Cerebellar cortex (tissue), 1 donor: ENCODE measurements at places on chromosomes 1 and 21.

DNA sequence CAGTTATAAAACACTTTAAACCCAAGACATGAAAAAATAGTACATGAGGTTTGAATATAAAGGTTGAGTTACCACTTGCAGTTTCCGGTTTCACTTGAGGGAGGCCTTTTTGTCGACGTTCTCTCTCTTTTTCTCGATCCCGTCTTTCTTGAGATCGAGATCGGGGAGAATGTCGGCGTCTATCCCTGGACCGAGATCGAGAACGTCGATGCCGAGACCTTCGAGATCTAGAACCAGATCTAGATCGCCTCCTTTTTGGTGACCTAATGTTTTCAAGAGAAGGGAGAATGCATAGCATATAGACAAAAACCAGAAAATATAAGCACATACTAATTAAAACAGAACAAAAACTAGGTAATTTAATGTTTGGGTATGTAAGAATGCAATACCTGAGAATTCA lies 33.7 kb downstream of the SOD1 start:
- DNase-seq = no peak

- no peak for DNase-seq
Measured at GRCh38 chr1:7478809-7479499, 292.1 kb upstream of the VAMP3 start.

- no peak for DNase-seq
Measured at GRCh38 chr1:107327446-107327845, 186.6 kb downstream of the NTNG1 start.

GRCh38 chr1:64282351-64282750 lies 78.9 kb downstream of the UBE2U start:
- no peak for DNase-seq

DNA sequence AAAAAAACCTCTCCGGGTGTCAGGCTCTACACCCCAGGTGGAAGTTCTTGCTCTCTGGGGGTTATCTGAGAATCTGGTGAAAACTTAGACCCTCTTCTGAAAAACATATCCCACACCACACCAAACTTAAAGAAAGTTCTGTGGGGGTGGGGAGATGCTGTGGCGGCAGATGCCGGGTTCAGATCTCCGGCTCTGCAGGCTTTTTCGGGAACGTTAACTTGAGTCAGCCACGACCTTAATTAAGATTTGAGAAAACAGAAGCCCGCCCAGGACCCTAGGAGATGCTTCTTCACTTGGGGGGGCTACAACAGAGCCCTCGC lies 2.3 kb downstream of the RCC2 start:
- peak; percentile 35 for DNase-seq

GRCh38 chr1:244137725-244138124 lies 86.6 kb downstream of the ZBTB18 start:
- no peak for DNase-seq

GRCh38 chr1:223770621-223771315 lies 58.4 kb downstream of the CAPN2 start:
- no peak for DNase-seq

GRCh38 chr21:29075706-29076466 lies 2.4 kb upstream of the CCT8 start:
- DNase-seq = no peak

GRCh38 chr1:160951443-160952128 lies 3.0 kb downstream of the ITLN2 start:
- peak; percentile 48 for DNase-seq

- peak; percentile 40 for DNase-seq
Measured at GRCh38 chr1:163174524-163175437, 27.9 kb downstream of the RGS5 start.

DNA sequence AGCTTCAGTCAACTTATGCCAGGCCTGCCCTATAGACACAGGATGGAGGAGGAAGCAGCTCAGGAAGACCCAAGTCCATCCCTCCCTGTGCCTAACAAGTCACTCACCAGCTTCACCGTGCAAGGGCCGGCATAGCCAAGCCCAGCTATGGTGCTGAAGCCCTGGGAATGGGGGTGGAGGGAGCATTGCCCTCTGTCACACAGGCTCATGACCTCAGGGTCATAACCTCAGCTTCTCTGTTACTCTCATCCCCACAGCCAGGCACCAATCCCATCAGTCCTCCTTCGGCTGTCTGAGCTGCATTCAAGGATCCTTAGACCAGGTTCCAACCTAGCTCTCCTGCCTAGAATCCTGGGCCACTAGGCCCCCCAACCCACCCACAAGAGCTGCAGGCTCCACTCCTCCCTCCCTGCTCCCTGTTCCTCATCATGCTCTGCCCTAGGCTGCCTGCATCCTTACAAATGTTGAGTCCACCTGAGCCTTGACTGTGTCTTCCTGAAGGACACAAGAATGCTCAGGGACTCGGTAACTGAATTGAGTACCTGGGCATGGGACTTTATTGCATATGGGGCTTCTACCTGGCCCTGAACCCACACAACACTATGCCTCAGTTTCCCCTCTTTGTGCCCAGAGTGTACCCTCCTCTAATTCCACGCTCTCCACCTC lies 1.7 kb downstream of the CD244 start:
- DNase-seq = no peak

DNA sequence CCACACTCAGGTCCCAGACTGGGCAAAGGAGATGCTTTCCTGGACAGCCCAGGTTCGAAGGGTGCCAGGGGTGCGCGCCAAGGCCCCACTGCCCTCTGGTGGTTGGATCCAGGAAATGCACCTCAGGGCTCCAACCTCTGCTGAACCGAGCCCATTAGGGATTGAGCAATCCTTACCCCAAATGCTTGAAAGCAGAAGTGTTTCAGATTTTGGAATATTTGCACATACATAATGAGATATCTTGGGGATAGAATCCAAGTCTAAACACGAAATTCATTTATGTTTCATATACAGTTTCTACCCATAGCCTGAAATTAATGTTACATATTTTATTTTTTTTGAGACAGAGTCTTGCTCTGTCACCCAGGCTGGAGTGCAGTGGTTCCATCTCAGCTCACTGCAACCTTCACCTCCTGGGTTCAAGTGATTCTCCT lies 57.4 kb downstream of the SLC9A1 start:
- peak; percentile 81 for DNase-seq

- no peak for DNase-seq
Measured at GRCh38 chr1:22531251-22531650, 32.0 kb upstream of the EPHA8 start.

DNA sequence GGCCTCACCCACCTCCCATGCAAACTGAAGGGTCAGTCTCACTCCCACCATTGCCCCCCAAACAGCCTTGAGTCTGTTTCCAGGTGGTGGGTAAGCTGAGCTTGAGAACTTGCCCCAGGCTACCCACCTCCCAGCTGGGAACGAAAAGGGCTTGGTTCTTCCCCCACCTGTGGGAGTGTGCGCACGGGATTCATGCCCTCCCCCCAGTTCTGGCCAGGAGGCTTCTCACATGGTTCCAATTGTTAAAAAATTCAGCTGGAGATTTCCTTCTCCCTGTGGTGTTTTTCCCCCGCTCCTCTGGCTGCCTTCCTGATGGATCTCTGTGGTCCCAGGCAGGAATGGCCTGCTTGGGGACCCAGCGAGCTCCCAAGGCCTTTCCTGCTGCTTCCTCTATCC lies 81.8 kb upstream of the C21orf91 start:
- no peak for DNase-seq

GRCh38 chr1:243705585-243705984 lies 144.5 kb downstream of the AKT3 start:
- DNase-seq = no peak

DNA sequence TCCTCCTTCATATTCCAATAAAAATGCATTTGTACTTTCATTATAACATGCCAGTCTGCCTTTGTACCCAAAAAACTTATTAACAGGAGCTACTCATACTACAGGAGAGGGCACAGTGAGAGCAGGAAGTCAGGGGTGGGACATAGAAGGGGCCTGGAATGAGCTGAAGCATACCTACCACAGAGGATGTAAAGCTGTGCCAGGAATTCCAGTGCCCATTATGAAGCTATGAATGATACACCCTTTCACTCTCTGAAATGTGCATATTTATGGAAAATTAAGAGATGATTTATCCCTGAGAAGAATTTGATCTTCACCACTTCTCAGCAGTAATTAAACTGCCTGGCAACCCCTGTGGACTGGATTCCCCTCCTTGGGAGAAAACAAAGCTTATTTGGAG lies 65.8 kb downstream of the ATP5PO start:
- no peak for DNase-seq

- no peak for DNase-seq
Measured at GRCh38 chr1:232891071-232891470, 59.3 kb upstream of the NTPCR start.

GRCh38 chr1:22039594-22040285 lies 12.8 kb upstream of the CDC42 start:
- DNase-seq = no peak

DNA sequence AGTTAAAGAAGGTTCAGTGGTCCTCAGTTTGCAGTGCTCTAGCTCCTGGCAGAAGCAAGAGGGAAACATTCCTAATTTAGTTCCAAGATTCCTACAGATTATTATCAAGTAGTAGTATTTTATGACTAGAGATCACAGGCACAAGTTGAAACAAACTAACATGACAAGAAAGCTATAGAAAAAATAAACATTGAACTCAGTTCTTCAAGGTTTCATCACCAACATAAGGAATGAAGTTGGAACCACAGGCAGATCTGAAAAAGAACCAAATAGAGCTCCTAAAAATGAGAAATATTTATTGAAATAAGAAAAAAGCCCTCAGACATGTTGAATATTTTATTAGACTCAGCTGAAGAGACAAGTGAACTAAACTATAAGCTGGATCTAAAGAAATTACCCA lies 40.6 kb downstream of the PDC start:
- DNase-seq = no peak

- DNase-seq = peak; percentile 82
Measured at GRCh38 chr1:110630839-110631663, 24.9 kb upstream of the KCNA2 start.

GRCh38 chr1:93955765-93956164 lies 46.5 kb upstream of the GCLM start:
- no peak for DNase-seq

DNA sequence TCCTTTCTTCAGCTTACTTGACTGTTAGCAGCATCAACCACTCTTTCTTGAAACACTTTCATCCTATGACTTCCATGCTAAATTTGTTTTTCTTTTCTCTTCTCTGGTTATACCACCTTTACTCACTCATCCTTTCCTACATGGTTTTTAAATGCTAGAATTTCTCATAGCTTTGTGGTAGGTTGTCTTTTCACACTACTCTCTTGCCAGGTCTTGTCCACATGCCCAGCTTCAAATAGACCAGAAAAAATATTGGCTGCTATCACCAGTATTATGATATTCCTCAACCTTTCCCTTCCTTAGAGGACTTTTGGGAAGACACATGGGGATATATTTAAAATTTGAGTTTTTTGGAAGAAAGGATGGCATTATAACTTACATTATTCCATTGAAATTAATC lies 48.8 kb downstream of the PPP1R12B start:
- DNase-seq = peak; percentile 92

- DNase-seq = no peak
Measured at GRCh38 chr1:10824821-10825540, 28.5 kb upstream of the CASZ1 start.

- DNase-seq = no peak
Measured at GRCh38 chr1:936348-937264, 12.9 kb downstream of the SAMD11 start.

- no peak for DNase-seq
Measured at GRCh38 chr21:30257773-30258172, 25.0 kb downstream of the KRTAP24-1 start.

DNA sequence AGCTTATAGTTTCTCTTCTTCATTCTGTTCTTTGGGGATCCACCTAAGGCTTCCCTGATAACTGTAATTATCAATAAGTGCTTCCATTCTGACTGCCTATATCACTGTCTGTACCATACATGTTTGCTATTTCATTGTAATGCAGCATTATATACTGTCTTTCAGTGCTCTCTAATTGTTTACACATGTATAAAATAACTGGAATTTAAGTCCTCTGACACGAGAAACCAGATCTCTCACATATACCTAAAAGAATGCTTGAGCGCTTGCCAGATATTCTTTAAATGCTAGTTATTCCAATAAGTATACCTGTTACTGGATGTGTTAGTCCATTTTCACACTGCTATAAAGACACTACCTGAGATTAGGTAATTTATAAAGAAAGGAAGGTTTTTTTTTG lies 34.7 kb downstream of the CELF3 start:
- no peak for DNase-seq

DNA sequence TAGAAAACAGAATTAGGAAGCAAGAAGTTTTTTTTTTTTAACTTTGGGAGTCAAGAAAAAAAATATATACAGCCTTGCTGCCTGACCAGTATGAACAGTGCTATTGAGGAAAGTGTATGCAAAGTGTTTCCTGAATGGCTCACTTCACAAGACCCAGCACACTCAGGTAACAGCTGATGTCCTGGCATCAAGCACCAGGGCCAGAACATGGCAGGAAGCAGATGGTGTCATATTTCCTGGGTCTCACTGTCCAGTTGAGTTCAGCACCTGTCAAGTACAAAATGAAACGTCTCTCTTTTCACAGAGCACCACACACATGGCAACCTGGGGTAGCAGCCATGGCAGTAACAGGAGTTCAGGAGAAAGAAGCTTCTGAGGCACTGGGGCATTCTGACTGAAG lies 372.3 kb downstream of the TTLL7 start:
- peak; percentile 80 for DNase-seq

- DNase-seq = peak; percentile 76
Measured at GRCh38 chr1:20410503-20410902, 75.5 kb downstream of the CAMK2N1 start.

DNA sequence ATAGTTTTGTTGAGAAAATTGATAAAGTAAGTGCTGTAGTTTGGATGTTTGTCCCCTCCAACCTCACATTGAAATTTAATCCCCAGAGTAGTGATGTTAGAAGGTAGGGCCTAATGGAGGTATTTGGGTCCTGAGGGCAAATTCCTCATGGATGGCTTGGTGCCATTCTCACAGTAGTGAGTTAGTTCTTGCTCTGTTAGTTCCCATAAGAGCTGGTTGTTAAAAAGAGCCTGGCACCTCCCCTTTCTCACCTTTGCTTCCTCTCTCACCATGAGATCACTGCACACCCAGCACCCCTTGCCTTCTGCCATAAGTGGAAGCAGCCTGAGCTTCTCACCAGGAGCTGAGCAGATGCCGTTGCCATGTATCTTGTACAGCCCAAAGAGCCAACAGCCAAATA lies 354.8 kb upstream of the NFIA start:
- DNase-seq = no peak

DNA sequence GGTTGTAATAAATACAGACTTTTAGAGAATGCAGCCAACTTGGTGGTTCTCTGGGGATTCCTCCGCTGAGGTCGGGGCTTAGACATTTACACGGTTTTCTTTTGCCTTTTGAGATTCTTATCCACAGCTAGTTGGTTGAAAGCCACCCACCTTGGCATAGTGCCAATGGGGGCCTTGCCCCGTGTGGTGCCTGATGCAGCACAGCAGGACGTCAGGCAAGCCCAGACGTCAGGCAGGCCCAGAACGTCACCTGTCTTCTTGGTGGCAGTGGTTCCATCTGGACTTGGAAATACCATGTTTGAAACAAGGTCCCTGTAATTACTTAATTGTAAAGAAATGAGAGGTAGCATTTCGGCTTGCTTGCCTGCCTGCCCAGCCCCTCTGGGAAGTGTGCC lies 78.5 kb downstream of the GALNT2 start:
- no peak for DNase-seq

GRCh38 chr1:82486468-82486867 lies 685.7 kb downstream of the ADGRL2 start:
- no peak for DNase-seq
